ENCODE measurements at places on chromosomes 5 and 9.

DNA sequence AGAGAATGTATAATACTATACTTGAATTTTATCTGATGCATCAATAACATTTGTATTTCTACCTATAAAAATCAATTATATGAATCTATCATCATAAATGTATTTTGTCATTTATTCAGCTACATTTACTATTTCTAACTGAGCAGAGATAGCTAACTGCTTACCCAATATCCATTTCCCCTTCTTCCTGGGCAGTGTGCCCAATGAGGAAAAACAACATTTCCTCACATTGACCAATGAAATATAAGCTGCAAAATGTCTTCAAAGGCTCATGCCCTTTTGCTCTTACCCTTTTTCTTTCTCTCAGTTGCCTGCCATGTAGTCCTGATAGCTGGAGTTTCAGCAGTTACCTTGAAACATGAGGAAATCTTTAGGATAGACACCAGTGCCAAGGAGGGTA lies 385.8 kb upstream of the PCSK5 start:
- no peak for DNase-seq

- DNase-seq: no peak
Observed at GRCh38 chr5:41508186-41508585, 2.2 kb downstream of the PLCXD3 start.

- no peak for DNase-seq
Observed at GRCh38 chr5:23208959-23209431, 298.4 kb upstream of the PRDM9 start.

GRCh38 chr5:68354315-68354714 lies 138.8 kb downstream of the PIK3R1 start:
- no peak for DNase-seq

DNA sequence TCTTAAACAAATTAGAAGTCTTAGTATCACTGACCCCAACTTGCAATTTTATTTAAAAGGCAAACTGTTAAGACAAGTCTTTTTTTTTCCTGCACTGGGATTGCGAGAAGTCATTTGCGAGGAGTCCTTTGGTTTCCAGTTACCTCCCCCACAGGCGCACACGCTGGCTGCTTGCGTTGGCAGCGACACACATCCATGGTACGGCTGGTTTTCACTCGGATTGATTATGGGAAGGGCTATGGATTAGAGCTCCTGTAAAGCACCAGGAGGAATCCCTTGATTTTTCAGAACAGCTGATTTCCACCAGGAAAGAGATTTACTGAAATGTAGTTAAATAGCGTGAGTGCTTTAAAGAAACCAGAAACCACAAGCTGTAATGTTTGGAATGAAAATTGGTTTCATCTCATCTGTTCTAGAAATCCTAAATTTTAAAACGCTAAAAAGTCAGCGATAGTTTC lies 737 bp downstream of the SLC1A3 start:
- DNase-seq: no peak

GRCh38 chr9:127555840-127556820 lies 55.9 kb upstream of the STXBP1 start:
- peak; percentile 52 for DNase-seq

- no peak for DNase-seq
Observed at GRCh38 chr9:557601-558201, 283.8 kb upstream of the DMRT1 start.

DNA sequence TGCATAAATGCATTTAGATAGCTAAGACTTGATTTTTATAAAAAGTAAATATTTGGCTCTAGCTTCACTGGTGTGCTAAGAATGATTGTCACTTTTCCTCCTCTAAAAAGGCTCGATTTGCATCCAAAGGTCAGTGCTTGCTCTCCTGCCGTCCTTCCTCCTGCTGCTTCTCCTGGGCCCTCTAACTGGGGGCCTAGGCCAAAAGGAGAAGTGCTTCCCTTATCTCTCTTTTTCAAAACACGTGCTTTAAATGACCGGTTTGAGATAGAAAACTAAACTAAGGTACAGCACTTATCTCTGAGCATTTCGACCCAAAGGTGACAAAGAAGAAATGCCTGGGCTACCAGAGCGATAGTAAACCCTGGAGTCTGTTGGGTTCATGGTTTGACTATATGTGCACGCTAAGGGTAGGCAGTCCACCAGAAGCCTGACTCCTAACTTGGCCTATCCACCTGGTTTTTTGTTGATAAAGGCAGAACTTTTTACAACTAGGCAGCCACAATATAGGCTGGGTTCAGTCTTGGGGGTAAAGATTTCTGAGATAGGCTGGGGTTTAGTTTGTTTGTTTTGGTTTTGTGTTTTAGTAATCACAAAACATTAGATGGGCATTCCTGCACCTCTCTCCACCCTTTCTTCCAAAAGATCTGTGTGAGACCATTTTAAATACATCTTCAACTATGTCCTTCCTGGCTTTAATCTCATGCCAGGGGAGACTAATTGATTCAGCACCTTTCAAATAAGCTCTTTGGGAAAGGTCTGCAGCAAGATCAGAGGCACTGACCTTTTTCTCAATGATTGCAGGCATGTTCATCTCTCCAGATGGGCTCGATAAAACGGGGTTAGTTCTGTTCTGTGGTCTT lies 3.8 kb downstream of the NR2F1-AS1 start:
- DNase-seq: no peak

GRCh38 chr5:176916337-176916736 lies 17.2 kb upstream of the HK3 start:
- no peak for DNase-seq

Data from stimulated activated CD8-positive, alpha-beta memory T cell treated with anti-CD3 and anti-CD28 coated beads, Interleukin-2, amount 100 ng/mL, for 1 hour (primary cell).